ENCODE measurements at places on chromosomes 3 and 15. TPM values are rescaled to one million over a fixed set of nuclear protein-coding genes. Genes with fewer than 3 reads are reported as not detected.

The ZPLD1 gene
- total RNA-seq, result not detected

The LACTB gene
- 27.4 TPM for total RNA-seq

The ALPK3 gene
- 181 TPM for total RNA-seq

The LSAMP gene
- 1.2 TPM for total RNA-seq

The SPINT1 gene
- 0.55 TPM for total RNA-seq

The POC1A gene
- total RNA-seq, result 1.2 TPM

The SAMMSON gene
- total RNA-seq, result not detected

The EIF2B5 gene
- 32.1 TPM for total RNA-seq

DNA sequence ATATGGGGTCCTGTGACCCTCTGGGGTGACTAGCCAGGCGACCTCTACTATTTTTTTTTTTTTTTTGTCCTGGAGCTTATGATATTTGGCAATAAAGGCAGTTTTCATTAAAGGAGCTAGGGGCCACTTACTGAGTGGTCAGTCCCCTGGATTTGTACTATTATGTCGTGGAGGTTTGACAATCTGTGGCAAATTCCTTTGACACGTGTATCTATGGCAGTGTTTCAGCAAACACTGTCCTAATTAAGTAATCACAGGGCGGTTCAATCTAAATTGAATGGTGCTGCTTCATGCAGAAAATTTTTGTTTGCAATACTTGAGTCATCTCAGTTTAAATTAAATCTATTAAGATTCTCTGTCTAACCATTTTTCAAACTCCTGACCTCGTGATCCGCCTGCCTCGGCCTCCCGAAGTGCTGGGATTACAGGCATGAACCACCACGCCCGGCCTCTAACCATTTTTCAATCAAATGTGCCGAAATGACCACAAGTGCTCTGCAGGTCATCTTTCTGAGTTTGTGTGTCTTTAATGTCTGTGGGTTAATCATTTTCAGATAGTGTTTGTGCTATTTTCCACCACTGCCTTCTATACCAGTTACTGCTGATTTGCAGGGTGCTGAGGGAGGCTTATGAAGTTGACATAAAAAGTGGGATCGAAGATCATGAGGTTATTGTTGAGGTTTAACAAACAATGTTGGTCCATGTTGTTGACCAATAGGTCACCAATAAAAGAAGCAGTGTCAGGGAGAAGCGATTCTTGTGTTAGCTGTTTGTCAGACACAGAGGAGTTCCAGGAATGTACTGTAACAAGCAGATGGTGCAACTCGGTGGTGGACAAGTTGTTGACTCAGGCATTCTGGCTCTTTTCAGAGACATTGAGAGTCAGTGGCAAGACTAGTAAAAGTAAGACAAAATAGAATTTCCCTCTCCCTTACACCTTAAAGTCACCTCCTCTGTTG lies 18.6 kb upstream of the SLC2A2 start:
- no peak for DNase-seq

DNA sequence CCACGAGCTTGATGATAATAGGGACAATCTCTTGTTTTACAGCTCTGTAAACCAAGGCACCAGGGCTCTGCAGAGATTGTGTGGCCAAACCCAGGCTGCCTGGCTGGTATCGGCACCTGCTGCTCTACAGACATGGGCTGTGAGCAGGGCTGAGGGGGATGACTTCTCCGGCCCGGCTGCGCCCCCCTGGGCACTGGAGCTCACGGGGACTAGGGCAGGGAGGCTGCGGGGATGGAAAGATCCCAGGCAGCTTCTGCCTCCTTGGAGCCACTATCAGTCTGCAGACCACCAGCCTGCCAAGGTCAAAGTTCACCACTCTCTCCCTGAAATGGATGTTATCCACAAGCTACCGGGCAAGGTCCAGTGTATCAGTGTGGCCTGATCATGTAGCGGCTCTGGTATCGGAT lies 22.0 kb upstream of the PIGZ start:
- DNase-seq, result peak; percentile 1

GRCh38 chr3:45180899-45181298 lies 34.7 kb upstream of the CDCP1 start:
- DNase-seq, result no peak

- DNase-seq, result no peak
Measured at GRCh38 chr15:101803676-101804075, 367 bp downstream of the OR4F6 start.

DNA sequence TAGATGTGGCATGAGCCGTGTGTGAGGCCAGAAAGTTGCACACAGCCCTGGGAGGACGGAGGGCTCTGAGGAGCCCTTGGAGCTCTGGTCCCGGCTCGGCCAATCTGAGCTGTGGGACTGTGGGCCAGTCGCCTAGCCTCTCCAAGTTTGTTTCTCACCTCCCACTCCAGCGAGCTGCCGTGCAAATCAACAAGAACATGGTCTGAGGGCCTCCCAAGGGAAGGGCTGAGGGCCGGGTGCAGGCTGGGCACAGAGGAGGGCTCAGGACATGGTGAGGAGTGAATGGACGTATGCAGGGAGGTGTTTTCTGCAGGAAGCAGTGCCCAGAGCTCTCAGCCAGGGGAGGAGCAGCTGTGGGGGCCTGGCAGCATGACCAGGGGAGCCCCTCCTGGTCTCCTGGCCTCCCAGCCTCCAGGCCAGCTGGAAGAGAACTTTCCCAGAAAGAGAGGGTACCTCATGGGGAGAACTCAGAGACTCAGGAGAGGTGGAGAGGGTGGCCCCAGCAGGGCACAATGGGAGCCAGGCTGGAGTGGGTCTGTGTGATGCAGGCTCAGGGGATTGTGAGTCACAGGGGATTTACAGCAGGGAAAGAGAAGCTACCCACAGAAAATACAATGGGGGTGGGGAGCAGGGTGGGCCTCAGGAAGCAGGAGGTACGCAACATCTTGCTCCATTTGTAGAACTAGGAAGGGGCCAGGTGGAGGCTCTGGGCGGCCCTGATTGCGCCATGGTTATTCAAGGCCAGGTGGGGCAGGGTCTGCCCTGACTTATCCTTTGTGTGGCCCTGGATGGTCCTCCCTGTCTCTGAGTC lies 24.8 kb downstream of the PSTPIP1 start:
- DNase-seq, result no peak

DNA sequence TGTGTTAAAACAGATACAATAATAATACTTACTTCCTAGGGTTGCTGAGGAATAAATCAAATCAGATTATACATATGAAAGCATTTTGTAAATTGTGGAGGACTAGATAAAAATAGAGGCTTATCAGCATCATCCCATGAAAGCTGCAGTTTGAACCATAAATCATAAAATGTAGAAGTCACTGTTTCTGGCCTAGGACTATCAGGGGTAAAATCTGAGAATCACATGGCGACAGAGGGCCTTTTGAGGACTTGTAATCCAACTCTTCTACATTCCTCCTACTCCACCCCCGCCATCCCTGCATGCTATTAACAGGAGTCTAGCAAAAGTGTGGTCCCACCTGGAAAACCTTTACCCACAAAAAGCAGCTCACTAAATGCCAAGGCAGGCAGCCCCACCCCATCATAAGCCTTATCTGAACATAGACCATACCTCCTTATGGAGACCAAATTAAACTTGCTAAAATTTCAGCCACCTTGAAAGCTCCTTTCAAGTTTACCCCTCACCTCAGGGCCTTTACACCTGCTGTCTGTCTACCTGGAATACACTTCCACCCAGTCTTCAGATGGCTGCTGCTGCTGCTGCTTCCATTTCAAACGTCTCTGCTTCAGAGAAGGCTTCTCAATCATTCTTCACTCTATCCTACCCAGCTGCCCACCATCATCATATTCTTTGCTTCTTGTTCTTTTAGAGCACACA lies 11.5 kb downstream of the MB21D2 start:
- no peak for DNase-seq

GRCh38 chr3:107822308-107822707 lies 268.5 kb downstream of the CD47 start:
- no peak for DNase-seq

GRCh38 chr15:99399061-99399460 lies 147.8 kb downstream of the LRRC28 start:
- DNase-seq, result no peak

DNA sequence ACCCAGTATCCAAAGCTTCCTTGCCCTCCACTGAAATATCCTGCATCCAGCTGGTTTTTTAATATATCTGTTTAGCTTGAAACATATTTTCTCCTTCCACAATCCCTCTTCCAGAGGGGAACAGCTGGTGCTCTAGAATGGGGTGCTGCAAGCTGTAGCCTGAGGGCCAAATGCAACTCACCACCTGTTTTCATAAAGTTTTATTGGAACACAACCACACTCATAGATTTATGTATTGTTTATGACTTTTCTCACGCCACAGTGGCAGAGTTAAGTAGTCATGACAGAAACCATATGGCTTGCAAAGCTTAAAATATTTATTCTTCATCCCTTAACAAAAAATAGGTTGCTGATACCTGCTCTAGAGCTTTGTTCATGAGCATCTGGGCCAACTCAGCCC lies 298.7 kb downstream of the CLSTN2 start:
- no peak for DNase-seq

DNA sequence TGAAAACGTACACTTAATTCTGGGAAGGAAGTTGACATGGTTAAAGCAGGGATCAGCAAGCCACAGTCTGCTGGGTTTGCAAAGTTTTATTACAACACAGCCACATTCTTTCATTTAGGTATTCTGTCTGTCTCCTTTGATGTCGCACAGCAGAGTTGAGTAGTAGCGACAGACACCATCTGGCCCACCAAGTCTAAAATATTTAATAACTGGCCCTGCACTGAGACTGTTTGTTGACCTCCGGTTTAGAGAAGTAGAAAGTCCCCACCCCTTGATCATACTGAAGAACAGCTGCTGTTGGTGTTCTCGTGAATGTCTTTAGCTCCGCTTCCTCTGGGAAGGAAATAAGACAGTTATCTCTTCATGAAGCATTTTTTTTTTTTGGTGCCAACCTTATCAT lies 66.2 kb downstream of the MCTP2 start:
- no peak for DNase-seq

GRCh38 chr3:184320104-184320445 lies 5.7 kb downstream of the EIF4G1 start:
- peak; percentile 97 for DNase-seq

- DNase-seq, result no peak
Measured at GRCh38 chr3:126146525-126147146, 33.8 kb downstream of the ALDH1L1 start.

DNA sequence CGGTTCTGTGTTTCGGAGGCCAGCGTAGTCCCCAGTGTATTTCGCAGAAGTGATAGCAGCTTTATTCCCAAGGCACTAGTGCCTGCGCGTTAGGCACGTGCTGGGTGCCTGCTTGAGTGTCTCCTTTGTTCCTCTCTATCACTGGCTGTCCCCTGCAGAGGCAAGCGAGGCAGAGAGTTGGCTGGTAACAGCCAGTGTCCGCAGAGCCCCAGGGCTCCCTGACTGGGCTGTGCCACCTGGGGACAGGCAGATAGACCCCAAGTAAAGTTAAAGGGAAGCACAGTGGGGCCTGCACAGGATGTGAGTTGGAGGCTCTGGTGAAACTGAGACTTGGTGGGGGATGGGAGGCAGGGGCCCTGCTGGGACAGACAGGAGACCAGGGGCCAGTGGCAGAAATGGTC lies 50.7 kb downstream of the APBA2 start:
- DNase-seq, result no peak

DNA sequence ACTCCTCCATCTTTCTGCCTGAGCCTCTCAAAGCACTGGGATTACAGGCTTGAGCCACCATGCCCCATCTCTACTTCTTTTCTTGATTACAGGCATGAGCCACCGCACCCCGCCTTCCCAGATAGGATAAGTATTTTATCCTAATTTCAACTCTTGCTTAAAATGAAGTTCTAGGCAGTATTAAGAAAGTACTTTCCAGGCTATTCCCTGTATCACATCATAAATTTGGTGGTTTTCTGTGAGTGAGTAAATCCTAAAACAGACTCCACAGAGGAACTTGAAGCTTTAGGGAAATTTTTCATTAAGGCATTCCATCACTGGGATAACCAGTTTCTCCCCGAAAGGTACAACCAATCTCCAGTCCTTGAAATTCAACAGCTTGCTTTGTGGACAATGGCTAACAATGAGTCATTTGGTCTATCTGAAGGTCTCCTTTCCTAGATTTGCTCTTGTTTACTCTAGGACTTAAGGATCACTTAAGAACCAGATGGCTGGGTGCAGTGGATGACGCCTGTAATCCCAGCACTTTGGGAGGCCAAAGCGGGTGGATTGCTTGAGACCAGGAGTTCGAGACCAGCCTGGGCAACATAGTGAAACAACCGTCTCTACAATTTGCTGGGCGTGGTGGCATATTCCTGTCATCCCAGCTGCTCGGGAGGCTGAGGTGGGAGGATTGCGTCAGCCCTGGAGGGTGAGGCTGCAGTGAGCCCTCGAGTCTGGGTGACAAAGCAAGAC lies 49.7 kb upstream of the SKIL start:
- DNase-seq, result no peak

- no peak for DNase-seq
Measured at GRCh38 chr3:188283347-188283746, 129.4 kb downstream of the LPP start.

- DNase-seq, result no peak
Measured at GRCh38 chr15:66691727-66692126, 10.3 kb upstream of the SMAD6 start.

- no peak for DNase-seq
Measured at GRCh38 chr3:86244905-86245304, 746.0 kb downstream of the VGLL3 start.

DNA sequence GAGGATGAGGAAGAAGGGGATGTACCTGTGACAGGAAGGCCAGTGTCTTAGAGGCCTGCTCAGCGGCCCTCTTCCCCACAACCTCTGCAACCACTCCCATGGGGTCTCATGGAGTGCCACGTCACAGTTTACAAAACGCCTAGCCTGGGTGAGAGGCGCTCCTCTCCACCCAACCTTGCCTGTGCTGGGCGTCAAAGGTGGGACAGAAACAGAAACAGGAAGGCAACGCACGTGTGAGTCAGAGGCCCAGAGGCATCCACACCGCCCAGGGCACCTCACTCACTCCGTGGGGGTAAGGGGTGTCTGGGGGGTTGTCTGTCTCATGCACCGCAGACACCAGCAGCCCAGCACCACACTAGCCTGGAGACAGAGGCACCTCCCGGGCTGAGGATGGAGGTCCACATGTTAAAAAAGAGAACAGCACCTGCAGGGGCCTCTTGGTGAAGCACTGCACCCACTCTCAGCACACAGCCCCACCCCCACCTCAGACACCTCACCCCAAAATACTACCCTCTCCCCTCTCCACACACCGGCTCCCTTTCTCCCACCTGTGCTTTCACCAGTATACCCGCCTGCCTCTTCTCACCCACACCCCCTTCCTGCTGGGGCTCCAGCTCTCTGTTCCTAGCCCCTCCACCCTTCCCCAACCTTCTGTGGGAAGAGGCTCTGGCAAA lies 4.7 kb upstream of the CALML4 start:
- DNase-seq, result peak; percentile 4

- no peak for DNase-seq
Measured at GRCh38 chr3:89946884-89947283, 839.5 kb downstream of the EPHA3 start.

DNA sequence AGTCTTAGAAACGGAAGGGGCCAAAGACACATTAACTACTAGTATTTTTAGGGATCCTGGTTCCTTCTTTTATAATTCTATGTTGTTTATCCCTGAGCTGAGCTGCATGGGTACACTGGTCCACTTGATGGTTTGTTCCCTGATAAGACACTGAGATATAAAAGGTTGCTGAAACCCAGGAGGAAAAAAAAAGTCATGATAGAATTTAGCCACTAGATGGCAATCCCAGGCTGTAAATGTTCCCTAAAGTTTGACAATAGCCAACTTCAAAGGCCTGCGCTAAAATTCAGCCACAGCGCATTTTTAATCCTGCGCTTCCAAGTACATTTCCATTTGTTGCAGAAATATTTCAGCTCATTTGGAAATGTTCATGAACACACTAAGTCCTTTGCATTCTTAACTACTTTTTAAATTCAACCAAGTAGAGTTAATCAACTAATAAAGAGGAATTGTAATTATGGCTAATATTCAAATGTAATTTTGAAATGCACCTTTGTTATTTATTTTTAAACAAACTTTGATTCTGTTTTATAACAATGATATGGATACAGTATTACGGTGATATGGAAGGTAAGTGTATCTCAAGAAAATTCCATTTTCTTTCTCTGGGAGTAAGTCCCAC lies 249.3 kb upstream of the FEZF2 start:
- no peak for DNase-seq
